Ovary (tissue), 10 donors: ENCODE measurements at places on chromosomes 4 and X.

DNA sequence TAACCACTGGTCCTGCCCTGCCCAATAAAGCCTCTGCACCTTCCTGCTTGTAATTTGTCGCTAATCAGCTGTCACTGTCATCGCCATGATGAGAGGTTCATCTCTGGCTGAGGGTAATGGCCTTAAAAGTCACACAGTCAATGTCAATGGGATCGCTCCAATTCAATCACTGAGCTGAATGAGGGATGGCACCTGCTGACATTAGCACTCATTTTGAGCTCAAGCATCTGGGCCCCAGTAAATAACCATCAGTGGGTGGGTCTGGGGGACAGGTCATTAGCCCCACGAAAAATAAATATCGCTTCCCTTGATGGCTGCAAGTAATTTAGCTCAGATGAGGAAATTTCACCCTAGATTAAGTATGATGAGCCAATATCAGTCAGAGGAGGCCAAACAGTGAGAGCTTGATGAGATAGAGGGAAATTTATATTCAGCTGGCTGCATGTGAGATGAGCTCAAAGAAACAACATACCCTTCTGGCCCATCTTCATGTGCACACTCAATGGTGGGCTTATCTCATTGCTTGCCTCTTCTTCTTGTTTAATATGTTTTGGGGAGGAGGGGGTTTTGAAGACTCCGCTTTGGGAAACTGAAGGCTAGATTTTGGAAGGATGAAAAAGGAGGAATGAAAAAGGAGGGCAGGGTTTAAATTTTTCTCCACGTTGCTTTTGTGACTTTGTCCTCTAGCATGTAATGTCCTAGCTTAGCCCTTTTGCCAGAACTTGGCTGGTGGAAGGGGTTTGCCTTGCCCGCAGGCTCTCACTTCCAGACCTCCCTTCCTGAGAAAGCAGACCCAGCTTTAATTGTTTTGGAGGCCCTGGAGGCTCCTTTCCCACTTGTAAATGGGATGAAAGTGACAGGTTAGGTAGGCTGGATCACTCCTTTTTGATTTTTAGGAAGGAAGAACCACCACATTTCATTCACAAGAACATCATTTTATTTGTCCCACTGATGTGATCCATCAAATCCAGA lies 84.8 kb upstream of the PAQR3 start:
- DNase-seq, result no peak

DNA sequence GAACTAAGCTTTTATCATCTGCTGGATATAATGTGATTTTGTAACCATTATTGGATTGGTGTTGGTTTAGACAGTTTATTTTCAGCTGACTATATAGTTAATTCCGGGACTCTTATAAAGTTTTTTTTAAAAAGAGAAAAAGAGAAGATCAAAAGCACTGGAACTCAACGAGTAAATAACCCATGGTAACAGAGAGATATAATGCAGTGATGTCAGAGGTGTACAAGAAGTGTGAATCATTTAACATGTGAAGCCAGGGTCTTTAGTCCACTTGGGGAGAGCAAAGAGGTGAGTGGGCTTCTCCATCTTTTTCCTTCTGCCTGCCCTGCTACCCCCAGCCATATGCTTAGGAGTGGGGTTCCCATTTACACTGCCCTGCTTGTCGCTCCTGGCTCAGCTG lies 3.2 kb downstream of the TMEM165 start:
- DNase-seq, result no peak

DNA sequence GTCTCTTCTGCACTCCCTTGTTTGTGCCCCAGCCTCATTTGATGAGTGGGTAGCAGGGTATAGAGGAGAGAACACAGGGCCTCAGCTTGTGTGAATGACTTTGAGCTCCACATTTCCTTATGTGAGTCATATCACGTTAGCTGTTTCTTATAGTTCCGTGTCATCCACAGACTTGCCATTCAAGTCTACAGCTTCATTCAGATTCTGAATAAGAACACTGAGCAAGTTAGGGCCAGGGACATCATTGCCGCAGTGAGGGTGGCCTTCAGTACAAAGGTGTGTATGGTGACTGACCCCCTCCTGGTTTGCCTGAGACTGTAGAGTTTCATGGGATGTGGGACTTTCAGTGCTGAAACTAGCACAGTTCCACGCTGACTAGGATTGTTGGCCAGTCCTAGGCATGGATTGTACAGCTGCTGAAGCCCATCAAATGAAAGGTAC lies 23.6 kb downstream of the KLF3 start:
- DNase-seq, result no peak

DNA sequence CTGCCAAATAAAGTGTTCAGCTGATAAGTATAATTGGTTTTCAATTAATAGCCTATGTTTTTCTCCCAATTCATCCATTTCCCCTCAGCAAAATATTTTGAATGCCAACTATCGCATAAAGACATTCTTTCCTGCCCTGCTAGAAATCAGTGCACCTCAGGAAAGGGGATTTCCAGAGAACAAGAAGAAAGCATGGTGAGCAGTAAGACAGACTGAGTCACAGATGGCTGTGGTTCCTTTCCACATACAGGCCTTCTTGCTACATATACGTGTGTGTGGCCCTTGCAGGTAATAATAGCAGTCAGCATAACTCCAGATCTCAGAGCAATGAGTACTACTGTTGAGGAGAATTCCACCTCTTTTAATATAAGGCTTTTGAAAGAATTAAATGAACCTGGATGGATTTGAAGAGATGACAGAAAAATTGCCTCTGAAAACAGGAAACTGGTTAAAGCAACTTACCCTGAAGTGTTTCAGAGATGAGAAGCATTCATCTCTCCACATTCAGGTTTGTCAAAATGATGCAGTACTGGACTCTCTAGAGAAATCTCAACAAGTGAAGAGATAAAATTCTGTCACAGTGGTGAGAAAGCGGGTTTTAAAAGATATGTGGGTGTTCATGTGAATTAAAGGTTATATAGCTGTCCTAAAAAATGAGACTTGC lies 13.6 kb downstream of the GASK1B start:
- no peak for DNase-seq

DNA sequence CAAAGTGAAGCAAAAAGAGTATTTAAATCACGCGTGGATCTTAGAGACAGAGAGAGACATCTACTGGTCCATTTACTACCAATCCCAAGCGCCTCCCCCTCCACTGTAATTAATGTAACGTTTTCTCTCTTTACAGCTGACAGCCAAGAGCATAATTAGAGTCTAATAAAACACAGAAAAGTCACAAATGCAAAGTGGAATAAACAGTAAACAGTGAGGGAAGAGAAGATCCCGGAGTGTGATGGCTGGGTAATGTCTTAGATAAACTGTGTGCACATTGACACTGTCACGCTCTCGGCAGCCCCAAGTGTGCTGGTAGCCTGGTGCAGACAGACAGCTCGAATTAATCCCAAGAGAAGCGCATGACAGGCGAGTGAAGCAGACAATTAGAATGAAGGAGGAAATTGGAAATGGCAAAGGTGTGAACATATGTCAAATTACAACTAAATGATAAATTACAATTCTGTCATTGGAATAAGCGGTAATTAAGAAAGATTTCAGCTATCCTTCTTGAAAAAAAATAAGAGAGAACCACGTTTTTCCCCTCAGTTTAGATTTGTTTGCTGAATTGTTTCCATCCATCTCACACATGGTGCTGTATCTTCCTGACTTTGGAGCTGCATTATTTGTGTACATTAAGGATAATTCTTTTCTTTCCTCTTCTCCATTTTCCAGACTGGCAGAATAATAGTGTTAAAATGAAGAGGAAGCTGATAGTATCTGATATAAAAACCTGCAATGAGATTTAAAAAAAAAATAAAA lies 100.1 kb downstream of the CXXC4 start:
- DNase-seq, result no peak
